Cerebellar nuclear complex (tissue), 1 donor: ENCODE measurements at places on chromosomes 11 and 22.

DNA sequence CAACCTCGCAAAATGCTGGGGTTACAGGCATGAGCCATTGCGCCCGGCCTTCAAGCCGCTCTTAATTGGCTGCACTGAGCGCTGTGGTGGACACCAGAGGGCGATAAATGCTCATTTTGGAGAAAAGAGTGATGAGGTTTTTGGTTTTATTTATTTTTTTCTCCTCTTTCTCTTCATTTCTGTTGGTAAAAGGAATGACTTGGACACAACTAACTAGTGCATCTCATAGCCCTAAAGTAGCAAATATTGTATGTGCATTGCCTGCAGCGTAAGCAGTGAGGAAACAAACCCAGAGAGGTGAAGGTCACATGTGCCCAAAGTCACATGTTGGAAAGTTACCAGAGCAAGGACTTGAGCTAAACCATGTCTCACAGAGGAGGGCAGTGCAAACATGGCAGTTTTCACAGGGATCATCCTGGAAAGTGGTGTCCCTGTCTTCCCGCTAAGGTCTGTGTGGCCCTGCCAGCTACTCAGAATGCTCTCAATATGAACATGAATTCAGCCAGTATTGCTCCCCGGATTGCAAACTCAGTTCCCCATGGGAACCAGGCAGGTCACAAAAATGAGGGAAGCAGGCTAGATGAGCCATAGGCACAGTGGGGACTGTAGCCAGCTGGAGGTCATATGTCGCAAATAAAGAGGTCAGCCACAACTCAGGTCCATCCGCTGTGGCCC lies 8.6 kb upstream of the CD82 start:
- DNase-seq, result no peak

DNA sequence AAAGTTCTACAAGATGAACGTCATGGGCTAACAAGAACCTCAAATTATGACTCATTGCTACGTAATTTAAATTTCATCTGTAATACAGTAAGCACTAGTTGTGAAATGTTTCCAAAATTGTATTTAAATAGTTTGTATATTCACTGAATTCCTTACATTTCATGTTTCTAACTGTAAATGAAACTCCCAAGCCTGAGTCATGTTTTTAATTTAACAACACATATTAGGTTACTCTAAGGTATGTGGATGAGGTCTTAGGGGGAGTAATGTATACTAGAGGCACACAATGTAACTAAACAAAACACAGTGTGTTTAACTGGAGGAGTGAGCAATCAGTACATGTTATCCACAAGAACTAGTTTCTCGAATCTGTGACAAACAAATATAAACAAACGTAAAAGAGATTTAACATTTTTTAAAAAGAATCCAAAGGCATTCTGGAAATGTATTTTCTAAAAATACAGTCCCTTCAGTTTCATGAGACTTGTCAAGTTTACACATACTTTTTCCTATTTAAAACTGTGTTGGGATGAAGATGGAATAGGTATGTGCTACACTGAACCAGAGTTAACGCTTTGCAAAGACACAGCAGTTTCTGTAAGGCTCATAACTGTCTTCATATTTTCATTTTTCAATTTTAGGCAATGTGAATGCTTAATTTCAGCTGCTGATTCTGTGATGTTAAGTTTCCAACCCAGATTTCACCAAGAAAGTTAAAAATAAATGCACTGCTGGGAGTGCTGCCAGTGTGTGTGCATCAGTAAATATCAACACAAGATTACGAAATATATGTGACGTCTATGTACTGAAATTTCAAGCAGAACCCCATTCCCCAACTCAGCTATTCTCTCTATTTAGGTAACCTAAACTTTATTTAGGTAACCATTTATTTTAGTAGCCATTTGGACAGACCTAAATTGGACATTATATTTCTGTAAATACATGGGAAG lies 52.6 kb downstream of the PITPNB start:
- DNase-seq, result no peak

- no peak for DNase-seq
Observed at GRCh38 chr11:76240161-76240540, 33.8 kb upstream of the WNT11 start.

GRCh38 chr11:64457416-64458010 lies 98.6 kb downstream of the RPS6KA4 start:
- DNase-seq, result no peak

GRCh38 chr11:70103256-70103975 lies 25.3 kb downstream of the ANO1 start:
- no peak for DNase-seq

- no peak for DNase-seq
Observed at GRCh38 chr22:39685336-39686177, 115.0 kb downstream of the CACNA1I start.

GRCh38 chr11:92739491-92739890 lies 230.0 kb upstream of the MTNR1B start:
- DNase-seq, result no peak

- DNase-seq, result no peak
Observed at GRCh38 chr22:20238536-20238900, 29.6 kb downstream of the RTN4R start.

DNA sequence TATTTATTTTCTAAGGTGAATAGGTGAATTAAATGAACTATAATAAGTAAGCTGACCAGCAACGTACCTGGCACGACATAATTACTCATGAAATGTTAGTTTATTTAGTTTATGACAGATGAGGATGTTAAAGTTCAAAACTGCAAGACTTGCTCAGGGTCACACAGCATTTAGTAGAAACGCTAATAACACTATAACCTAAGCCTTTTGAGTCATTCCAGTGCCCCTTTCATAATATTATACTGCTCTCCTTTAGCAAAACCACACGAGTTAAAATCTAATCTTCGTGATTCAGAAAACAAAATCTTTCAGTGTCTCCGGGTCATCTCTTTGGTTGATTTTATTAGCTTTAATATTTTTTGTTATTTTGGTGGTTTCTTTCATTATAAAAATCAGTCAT lies 39.6 kb downstream of the BTBD10 start:
- DNase-seq, result no peak

DNA sequence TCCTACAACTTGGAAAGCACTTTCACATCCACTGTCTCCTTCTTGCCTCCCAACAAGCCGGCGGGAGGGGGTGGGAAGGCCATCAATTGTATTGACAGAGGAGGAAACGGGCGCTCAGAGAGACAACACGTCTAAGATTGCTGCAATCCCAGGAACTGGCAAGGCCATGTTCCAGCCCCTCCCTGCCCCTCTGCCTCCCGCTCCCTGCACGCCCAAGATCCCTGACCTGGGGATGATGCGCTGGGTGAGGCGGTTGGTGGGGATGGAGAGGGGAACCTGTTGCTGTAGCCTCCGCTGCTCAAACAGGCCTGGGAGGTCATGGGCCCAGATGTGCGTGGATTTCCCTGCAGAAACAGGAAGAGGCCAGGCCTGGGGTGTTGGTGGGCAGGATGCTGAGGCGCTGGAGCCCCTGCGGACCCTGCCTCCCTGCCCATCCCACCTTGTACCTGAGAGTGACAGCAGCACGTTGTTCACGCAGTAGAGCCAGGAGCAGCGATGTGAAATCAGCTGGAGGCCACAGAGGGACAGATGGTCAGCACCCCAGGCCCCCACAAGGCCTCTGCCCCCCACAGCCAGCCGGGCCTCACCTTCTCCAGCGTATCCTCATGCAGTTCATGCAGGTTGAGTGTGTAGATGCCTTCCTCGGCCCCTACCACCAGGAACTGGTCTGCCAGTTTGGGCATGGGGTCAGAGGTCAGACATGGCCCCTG lies 6.8 kb downstream of the MAP4K2 start:
- DNase-seq, result no peak

- no peak for DNase-seq
Observed at GRCh38 chr11:65184146-65184545, 2.4 kb downstream of the CAPN1 start.
